ENCODE measurements at places on chromosomes 2 and 18. TPM values are rescaled to one million over a fixed set of nuclear protein-coding genes. Genes with fewer than 3 reads are reported as not detected.

HPCAL1 gene
- total RNA-seq: 160 TPM

STEAP3 gene
- total RNA-seq: 14.1 TPM

OR6B2 gene
- total RNA-seq: not detected

FZD7 gene
- total RNA-seq: 13.6 TPM

NT5DC4 gene
- not detected for total RNA-seq

MEP1B gene
- not detected for total RNA-seq

DPY30 gene
- 53.7 TPM for total RNA-seq

CGREF1 gene
- 0.43 TPM for total RNA-seq

RTN4 gene
- 275 TPM for total RNA-seq

DNA sequence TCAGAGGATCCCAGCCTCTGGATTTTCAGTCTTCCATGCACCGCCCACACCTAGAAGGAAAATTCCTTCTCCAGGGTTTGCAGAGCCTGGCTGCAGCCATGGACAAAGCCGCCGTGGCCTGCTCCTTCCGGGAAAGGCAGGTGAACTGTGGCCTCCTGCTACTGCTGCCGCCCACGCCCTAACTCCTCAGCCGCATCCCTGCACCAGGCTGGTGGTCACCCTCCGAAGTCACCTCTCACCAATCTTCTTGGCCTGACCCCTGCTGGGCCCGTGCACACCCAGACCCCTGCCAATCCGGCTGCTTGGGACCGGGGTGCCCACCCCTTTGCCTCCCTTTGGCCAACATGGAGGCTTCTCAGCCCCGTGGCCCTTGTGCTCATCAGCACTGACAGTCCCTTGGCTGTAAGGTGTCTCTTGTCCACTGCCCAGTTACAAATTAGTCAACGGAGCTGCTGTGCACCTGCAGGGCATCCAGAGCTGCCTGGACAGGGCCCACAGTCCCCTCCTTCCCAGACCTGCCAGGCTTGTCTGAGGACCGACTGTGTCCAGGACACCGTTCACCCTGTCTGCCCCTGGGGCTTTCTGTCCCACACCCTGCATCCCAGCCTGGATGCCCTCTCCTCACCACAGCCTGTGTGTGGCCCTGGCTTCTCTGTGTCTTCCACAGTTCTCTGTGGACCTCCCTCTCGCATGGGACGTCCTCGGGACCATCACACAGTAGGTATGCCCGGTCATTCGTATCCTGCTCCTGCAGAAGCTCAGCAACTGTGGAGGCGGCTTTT is 130.1 kb upstream of the TPO start:
- DNase-seq: no peak

DNA sequence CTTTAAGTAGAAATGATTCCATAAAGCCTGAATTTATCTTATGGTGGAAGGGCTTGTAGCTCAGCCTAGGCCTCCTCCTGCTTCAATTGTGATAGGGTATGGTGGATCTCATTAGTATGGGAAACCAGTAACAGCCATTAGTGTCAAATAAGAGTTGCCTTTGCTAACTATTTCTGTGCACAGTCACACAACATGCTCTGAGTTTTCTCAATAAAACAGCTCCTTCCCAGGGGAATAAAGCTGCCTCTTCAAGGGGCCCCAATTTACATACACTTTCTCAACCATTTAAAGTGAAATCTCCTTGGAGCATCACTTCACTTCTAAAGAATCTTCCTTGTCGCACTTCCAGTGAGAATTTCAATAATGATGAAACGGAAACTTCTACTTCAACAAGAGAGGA is 53.4 kb downstream of the KLF7 start:
- no peak for DNase-seq

DNA sequence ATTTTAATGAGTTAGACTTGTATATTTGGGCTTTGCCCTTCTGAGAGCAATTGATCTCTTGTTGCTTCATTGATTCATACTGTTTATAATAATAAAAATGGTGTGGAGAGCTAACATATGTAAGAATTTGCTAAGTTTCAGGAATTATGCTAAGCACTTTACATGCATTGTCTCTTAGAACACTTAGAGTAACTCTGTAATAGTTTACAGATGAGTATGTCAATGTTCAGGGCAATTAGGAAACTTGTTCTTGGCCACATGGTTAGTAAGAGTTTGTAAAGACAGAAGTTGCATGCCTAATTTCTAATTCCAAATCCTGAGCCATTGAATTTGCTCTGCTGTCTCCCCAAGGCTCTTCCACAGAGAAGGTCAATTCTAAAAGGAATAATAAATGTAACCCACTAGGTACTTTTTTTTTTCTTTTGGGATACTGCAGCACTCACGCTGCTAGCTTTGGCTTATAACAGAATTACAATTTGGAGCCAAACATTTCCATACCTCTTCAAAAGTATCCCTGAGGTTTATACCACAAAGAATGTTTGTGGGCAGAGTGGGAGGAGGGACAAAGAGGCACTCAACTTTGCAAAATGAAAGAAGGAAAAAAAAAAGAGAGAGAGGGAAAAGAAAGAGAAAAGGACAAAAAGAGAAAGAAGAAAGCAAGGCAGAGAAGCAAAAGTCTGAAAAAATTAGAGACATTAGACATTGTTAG is 232.4 kb downstream of the CALCRL start:
- no peak for DNase-seq

- no peak for DNase-seq
These were observed 99.8 kb upstream of the FSIP2 start for GRCh38 chr2:185638771-185639170.

DNA sequence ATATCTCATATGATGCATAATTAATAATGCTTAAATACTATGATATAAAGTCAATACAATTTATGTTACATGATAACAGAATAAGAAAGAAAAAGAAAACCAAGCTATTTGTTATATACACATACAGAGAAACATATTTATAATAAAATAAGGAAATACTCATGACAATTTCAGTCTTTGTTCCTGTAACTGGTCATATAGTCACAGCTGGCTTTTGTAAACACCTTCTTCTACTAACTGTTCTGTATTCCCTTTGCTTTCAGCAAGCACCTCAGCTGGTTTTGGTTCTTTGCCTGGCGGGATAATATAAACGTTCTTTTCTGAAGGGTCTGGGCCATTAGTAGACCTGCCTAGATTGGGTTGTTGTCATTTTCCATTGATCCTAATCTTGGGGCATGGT is 158.5 kb downstream of the COPS8 start:
- DNase-seq: no peak

DNA sequence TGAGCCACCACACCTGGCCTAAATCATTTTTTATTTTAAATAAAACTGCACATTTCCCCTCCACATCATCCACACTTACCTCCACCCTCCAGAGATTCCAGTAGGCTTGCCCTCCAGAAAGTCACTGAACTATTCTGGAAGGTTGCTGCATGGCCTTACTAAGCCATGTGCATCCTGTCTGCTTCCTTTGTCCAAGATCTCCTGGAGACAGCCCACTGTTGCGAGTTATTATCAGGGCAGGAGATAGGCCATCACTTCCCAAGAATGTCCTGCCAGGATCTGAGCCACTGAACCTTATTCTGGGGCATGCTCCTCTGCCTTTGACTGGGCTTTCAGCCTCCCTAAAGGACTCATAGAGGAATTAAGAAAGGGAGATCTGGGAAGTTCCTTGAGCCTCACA is 26.8 kb downstream of the CCDC68 start:
- DNase-seq: no peak

- DNase-seq: no peak
These were observed 75.4 kb upstream of the GRB14 start for GRCh38 chr2:164696634-164697033.

DNA sequence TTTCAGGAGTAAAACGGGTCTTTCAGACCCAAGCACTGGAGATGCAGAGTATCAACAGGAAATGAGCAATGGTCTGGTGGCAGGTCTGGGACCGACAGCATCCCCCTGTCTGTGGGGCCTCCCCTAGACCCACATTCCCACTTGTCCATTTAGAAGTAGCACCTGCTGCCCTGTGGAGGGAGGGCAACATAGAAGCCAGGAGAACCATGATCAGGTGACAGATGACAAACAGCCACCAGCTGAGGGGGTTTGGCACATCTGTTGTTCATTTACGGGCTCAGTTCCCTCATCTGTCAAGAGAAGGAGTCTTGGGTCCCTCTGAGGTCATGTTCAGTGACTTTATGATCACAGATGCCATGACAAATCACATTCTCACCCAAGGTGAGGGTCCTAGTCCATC is 77.9 kb upstream of the SLC66A3 start:
- no peak for DNase-seq

Measured in upper lobe of right lung (tissue), 1 donor.